Left cardiac atrium (tissue), 4 donors: ENCODE measurements at places on chromosomes 3 and 15. TPM values are rescaled to one million over a fixed set of nuclear protein-coding genes. Genes with fewer than 3 reads are reported as not detected.

Gene REC114
- not detected for total RNA-seq

GRCh38 chr15:95624616-95625361 lies 705.7 kb upstream of the NR2F2 start:
- no peak for DNase-seq

GRCh38 chr3:48187579-48188265 lies 495 bp downstream of the CDC25A start:
- peak; percentile 71 for DNase-seq

GRCh38 chr3:63654931-63655330 lies 2.5 kb downstream of the SNTN start:
- DNase-seq = no peak

Gene SQOR
- 24.8 TPM for total RNA-seq

- DNase-seq = no peak
Observed at GRCh38 chr15:67396114-67396513, 124.8 kb upstream of the C15orf61 start.

Gene STARD5
- 2.0 TPM for total RNA-seq

DNA sequence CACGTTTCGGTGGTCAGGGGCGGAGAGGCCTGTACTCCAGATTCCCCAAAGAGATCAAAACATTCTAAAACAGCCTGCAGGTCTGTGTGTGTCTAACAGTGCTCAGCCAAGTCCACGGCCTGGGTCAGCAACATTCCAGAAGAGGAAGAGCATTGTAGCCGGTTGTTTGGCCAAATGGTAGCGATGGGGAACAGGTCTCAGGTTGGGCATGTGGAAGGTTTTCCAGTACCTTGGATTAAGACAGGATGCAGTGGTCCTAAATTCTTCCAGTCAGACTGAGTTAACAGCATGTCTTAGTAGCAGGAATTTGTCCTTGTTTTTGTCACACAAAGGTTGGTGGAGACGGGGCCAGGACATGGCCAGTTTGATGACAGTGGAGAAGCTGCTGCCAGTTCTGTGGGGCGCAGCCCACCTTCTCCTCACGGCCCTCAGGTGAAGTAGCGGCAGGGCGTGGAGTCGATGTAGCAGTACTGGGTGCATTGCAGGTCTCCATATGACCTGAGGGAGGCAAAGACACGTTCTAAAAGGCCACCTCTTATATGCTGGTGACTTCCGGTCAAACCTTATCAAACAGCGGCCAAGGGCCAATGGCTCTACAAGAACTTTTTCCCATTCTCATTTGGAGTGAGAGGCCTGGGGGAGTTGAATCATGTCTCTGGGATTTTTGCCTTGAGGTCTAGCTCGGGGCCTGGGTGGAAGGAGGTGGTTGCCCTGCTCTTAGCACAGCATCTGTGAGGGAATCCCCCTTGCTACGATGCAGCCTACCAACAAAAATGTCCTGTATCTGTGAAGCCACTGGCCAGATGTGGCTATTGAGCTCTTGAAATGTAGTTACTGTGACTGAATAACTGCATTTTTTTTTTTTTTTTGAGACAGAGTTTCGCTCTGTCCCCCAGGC lies 24.1 kb downstream of the EAF1 start:
- DNase-seq = no peak

Gene UROC1
- not detected for total RNA-seq

DNA sequence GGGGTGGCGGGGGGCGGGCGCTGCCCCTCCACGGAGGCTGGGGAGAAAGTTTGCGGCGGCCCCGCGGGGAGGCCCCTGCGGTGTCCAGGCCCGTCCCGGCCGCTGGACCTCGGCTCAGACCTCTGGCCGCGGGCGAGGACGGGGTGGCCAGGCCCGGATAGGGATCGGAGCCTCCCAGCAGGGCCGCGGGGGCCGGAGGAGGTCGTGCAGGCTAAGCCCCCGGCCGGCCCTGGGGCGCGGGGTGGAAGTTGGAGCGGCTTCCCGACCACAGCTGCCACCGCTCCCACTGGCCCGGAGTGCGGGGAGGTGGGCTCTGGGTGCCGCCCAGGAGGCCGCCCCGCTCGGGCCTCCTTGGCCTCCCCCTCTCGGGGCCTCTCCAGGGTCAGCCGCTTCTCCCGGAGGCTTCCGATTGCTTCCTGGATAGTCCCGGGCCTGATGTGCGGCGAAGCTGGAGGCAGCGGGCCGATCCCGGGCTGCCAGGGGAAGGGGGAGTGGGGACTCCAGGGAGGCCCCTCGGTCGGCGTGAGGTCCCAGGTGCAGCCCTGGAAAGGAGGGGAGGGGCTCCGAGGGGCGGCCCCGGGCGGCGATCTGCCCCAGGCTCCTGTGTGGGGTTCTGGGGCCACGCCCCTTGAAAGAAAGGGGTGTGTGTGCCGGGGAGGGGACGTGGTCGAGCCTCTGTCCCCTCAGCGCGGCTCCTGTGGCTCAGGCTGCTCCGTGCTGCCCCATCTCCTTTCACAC lies 907 bp downstream of the PLXNA1 start:
- no peak for DNase-seq

DNA sequence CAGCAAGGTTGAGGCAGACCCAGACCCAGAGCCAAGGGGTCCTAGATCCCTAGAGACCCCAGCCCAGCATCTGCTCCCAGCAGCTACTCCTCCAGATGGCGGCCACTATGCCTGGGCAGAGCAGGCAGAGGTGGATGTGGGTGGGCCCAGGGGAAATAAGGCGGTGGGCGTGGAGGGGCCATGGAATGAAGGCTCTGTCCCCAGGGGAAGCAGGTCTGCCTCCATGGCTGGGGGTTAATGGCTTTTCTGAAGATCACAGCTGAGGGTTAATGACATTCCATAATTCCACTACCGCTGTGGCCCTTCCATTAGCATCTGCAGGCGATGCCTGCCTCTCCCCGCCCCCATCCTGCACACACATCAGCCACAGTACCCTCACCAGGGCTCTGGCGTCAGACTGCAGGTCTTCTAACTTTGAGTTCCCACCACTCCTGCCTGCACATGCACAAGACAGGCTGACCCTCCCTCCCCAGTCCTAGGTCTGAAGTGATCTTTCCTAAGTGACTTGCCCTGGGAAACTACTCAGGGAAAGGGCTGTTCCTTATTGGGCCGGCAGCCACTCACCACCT lies 41.2 kb downstream of the CCDC33 start:
- no peak for DNase-seq

- DNase-seq = no peak
Observed at GRCh38 chr3:156732261-156732660, 57.9 kb downstream of the TIPARP start.

DNA sequence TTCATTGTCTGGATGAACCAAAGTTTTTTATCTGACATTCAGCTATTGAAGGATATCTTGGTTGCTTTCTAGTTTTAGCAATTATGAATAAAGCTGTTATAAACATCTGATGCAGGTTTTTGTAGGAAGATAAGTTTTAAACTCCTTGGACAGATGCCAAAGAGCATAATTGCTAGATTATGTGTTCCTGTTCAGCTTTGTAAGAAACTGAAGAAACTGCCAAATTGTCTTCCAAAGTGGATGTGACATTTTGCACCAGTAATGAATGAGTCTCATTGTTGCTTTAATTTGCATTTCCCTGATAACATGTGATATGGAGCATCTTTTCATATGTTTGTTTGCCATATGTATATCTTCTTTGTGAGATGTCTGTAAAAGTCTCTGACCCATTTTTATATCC lies 239.9 kb upstream of the TTC14 start:
- no peak for DNase-seq

- DNase-seq = no peak
Observed at GRCh38 chr3:70156808-70157207, 155.6 kb downstream of the MDFIC2 start.

- peak; percentile 63 for DNase-seq
Observed at GRCh38 chr3:126530171-126531050, 6.5 kb downstream of the CHST13 start.

DNA sequence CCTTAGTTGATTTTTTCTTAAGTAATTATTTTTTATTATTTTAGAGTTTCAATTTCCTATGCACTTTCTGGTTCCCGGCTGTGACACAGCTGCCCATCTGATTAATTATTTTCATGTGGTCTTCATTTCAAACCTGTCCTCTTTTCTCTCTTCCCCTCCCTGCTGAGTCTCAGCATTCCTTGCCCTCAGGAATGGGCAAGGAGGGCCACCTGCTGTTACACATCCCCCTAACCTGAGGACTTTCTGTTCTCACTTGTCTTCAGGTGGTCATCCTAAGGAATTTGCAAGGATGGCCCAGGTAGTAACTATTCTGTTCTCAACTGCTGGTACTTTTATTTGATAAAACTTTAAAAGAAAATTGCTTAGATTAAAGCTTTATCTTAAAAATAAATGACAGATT lies 545.0 kb downstream of the OTOL1 start:
- no peak for DNase-seq

GRCh38 chr15:62486041-62486440 lies 321.0 kb upstream of the C2CD4B start:
- no peak for DNase-seq

Gene DUSP7
- total RNA-seq = 39.3 TPM

Gene CCRL2
- 3.1 TPM for total RNA-seq
